ENCODE measurements at places on chromosomes 5 and 9.

DNA sequence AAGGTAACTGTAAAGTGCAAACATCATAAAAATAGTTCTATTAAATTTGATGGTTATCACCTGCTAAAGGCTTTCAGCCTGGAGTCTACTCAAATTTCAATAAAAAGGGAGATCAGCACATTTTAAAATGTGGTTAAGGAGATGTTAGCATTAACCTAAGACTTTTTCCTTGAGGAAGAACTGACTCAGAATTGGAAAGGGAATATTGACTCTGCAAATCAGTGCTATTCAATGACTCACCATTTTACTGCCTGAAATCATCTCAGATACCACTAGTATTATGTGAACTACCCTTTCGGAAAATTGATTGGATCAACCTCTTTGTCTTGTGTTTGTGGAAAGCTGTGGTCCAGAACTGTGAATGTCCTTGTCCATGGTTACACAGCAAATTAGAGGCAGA is 113.3 kb downstream of the ADRB2 start:
- no peak for DNase-seq

DNA sequence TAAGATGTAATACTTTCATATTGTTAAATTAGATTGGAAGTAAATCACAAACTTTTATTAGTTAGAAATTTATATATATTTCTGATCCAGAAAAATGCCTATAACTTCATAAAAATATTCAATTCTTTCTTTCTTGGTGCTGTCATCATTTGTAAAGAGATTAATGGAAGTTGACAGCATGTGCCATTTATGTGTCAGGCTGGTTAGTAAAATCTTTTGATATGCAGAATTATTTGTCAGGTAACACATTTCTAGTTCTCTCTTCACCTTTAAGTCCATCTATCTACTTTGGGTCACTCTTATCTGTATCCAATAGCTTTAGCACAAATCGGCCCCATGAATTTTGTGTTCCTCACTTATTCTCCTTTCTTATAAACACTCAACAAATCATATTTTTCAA is 102.9 kb downstream of the ISL1 start:
- no peak for DNase-seq

DNA sequence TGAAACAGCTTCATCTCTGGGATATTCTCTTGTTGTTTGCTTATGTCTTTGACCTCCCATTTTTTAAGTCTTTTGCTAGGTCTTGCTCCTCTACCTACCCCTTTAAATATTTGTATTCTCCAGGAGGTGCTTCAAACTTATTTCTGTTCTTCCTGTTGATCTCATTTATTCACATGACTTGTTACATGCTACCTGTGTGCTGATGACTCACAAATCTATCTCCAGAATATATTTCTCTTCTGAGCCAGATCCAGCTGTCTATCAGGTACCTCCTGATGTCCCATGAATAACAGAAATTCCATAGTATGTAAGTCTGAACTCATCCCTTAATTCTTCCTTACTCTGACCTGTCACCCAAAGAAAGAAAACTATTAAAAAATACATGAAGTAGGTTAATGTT is 11.0 kb downstream of the NIPBL start:
- DNase-seq: no peak

- no peak for DNase-seq
These were observed 213.5 kb downstream of the MEF2C start for GRCh38 chr5:88669371-88670050.

- no peak for DNase-seq
These were observed 594.8 kb downstream of the DMRTA1 start for GRCh38 chr9:23041466-23041865.

DNA sequence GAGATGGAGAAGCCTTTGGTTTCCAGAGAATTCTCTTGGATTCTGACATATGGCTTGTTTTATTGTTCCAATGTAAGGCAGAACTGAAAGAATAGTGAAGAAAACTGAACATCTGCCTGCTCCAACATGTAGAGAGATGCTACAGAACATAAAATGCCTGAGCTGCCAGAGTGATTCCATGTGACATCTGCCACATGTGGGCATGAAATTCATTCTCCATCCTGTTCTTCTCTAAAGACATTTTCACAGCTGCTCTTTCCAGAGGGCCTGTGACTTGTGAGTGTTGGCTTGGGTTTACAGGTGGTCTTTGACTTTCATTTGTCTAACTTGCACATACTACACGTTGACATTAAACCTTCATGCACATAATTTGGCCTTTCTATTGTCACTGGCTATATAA is 33.7 kb upstream of the TXN start:
- DNase-seq: no peak

- DNase-seq: no peak
These were observed 15.1 kb downstream of the PDE8B start for GRCh38 chr5:77225531-77225930.

- DNase-seq: no peak
These were observed 168.4 kb upstream of the GDNF start for GRCh38 chr5:38008198-38008597.

DNA sequence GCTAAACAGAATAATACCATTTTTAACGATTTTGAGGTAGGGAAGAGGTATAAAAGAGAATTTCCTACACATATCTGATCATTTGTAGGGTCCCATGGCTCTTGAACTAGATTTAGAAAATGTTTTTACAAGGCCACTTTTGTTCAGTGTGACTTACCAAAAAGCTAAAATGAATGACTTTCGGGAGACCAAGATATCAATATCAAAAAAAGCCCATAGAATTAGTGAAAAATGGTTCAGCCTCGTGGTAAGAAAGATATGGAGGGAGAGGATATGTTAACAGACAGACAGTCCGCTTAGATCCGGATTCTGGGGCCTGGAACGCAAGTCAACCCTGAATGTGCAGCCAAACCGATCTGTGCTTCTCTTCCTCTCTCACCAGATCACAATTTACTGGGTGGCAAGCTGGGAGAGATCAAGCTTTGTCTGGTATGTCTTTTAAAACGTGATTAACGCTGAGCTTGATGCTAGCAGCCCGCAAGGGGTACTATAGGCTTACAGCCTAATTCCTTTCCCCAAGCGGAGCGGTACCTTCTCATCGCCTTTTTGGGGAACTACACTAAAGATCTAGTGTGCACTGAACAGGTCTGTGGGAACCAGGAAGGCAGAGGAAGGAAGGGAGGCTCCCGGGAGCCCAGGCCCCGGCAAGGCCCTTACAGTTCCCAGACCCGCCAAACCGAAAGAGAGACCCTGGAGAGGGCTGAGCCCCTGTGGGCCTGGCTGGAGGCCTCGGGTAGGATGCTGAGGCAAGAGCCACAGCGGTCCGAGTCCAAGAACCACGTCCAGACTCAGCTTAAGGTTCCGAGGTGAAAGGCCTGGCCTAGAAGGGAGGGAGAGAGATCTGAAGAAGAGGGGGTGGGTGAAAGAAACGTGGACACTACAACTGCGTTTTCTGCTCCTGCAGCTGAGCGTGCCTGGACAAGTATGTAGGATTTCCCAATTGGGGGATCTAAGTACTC is 2.9 kb downstream of the NR2F1-AS1 start:
- no peak for DNase-seq

- DNase-seq: peak; percentile 23
These were observed 32.3 kb downstream of the TNPO1 start for GRCh38 chr5:72848474-72849428.

DNA sequence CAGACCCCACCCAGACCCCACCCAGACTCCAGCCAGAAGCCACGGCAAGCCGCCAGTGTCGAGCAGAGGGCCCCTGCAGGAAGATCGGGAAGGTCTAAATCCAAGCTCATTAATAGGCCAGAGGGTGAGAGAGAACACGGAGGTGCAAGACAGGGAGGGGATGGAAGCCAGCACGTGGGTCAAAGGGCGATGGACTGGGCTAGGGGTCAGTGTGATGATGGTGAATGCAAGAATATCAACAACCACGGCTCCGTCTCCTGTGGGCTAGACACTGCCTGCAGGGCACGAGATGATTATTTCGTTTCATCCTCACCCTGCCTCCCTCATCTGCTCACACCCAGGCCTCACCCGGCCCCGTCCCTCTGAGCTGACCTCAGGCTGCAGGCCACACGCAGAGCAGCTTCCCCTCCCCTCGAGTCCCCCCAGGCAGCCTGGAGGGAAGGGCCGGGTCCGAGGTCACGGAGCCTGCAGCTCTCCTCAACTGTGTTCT is 122.0 kb downstream of the COL23A1 start:
- DNase-seq: no peak

DNA sequence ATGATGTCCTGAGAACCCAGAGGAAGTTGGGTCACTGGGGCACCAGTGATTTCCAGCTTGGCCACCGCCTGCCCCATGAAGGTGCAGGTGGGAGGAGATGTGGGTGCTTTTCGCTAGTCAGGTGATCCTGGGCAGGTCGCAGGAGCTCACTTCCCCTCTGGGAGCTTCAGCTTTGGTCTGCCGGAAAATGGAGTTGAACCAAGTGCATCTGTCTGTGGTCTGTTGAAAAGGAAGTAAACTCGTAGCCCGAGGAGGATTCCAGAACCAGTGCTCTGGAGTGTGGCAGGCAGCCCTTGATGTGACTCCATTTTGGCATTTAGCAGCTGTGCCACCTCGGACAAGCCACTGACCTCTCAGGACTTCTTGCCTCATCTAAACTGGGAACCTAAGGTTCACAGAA is 81.8 kb upstream of the HRH2 start:
- no peak for DNase-seq

DNA sequence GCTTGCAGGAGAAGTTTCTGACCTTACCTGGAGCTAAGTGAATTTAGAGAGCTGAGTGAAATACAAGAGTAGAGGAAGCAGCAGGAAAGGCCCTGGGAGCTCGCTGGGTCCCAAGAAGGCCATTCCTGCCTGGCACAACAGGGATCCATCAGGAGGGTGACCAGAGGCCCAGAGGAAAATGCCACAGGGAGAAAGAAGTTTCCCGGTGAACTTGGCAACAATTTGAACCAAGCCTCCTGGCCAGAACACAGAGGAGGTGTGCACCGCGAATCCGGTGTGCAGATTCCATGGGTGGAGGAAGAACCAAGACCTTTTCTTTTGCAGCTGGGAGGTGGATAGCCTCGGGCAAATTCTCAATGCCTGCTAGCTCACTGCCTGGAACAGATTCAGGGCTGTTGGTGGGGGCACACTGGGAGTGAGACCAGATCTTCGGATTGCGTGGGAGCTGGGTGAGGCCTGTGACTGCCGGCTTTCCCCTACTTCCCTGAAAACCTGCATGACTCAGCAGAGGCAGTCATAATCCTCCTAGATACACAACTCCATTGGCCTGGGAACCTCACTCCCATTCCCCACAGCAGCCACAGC is 1850.9 kb upstream of the NUDT12 start:
- DNase-seq: no peak

DNA sequence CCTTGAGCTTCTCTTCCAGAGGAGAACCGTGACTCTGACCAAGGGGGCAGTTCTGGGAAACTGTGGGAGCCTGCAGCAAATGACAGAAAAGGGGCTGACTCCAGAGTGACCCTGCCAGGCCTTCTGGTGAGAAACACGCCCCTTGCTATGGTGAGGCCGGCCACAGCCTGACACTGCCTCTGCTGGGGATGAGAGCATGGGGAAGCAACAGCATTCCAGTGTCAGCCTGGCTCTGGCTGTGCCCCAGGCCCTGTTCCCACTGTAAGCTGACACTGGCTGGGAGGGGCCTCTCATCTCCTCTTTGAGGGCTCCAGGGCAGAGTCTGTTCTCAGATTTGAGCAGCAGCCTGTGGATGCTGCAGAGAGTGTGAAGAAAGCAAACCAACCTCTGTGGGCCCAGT is 180.0 kb upstream of the IL12B start:
- no peak for DNase-seq

GRCh38 chr5:18216016-18216415 is 581.8 kb downstream of the TAF11L14 start:
- no peak for DNase-seq

GRCh38 chr9:19781240-19781639 is 7.6 kb downstream of the SLC24A2 start:
- DNase-seq: no peak

DNA sequence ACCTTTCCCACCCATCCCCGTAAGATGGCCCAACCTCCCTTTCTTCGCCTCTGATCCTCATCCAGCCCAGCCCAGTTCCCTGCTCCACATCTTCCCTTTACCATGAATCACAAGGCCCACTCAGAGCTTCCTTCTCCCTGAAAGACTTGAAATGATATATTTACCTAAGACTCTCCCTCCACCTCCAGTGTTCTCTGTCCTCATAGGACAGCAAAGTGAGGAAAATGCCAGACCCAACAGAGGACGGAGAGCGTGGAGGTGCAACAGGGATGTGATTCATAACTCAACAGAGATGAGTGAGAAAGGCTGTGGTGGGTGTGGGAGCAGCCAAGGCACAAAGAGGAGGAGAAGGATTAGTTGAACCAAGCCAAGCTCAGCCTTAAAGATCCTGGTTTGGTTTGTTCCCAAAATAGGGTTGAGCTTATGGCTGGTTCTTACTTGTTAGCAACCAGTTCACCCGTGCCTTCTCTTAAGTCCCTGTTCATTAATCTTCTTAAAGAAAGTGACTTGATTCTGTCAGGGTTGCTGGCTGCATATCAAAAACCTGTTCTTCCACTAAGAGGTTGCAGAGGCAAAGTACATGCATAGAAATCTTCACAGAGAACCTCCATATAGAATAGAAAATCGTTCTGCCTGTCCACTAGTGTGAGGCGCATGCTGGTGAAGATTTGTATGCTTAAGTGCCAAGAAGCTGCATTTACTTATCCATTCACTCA is 183.2 kb downstream of the ACTL7B start:
- no peak for DNase-seq

DNA sequence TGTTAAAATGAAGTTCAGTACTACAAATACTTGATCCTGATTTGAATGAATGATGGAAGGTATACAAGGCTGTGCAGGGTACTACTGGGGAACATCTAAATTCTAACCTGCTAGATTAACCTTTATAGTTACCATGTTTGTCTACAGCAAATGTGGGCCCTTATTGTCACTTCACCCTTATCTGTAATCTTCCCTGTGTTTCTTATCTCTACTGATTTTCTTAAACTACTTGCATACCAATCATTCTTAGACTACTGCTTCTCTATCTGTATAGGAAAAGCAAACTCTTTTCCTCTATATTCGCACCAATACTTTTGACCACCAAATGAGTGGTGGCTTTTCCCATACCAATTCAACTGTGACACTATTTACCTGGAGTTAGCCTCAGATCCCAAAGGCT is 210.7 kb downstream of the HINT1 start:
- no peak for DNase-seq

- no peak for DNase-seq
These were observed 80.4 kb downstream of the DCP2 start for GRCh38 chr5:113056988-113057387.

Measured in central memory CD4-positive, alpha-beta T cell (primary cell).